ENCODE measurements at places on chromosomes 1 and 21.

DNA sequence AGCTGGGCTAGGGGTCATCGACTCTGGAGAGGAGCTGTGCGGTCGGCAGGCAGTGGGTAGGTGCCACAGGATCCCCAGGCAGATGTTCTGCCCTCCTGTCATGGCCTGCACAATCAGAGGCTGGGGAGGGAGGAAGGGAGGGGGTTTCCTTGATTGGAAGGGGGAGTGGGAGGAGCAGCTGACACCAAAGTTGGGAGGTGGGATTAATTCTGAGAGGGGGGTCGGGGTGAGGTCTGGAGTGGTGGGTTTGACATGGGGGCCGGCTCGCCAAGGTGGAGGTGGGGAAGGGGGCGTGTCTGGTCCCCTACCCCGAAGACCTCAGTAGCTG lies 651 bp upstream of the HPCA start:
- DNase-seq = no peak

DNA sequence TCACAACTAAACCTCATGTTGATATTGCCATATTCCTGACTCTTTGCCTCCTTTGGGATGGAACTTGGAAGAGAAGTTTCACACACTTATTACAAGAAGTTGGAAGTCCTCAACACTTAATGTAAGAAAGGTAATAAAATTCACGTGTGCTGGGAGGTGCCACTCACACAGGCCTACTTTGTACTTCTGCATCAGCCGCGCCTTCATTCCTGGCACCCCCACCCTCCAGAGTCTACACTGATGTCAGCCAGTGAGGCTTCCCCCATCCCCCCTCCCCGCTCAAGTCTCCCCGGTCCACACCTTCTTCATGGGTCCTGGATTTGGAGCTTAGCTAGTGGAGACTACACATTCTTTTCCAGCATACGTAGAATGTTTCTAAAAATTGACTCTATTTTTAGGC lies 24.8 kb upstream of the SLC45A1 start:
- no peak for DNase-seq

DNA sequence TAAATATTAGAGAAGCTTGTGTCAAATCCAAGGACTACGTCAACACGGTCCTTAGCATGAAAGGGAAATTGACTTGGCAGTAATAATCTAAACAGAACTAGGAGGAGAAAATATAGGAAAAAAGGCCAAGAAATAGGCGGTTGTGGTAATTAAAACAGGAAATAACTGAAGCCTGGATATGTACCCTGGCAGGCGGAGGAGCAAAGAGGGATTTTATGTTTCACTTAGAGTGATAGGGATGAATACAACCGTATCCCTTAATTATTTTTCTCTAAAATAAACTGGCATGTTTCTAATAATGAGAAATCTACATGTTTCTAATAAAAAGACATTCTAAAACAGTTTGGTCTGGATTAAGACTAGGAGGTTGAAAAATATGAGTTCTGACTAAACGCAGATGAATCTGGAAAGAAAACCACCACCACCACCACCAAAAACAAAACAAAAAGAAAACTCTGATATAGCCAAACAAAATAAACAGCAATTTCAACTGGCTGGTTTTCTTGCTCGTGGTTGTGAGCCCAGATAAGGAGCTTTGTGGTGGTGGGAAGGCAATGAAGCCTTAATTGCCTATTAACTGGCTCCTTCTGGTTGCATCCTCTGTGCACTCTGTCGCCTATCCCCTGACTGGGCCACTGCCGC lies 334.2 kb upstream of the SNX7 start:
- DNase-seq = no peak

GRCh38 chr1:214125819-214126218 lies 138.0 kb downstream of the PROX1 start:
- DNase-seq = no peak

- no peak for DNase-seq
Measured at GRCh38 chr1:159974350-159974965, 20.4 kb upstream of the SLAMF9 start.

GRCh38 chr1:226590614-226591013 lies 42.0 kb downstream of the STUM start:
- DNase-seq = no peak

DNA sequence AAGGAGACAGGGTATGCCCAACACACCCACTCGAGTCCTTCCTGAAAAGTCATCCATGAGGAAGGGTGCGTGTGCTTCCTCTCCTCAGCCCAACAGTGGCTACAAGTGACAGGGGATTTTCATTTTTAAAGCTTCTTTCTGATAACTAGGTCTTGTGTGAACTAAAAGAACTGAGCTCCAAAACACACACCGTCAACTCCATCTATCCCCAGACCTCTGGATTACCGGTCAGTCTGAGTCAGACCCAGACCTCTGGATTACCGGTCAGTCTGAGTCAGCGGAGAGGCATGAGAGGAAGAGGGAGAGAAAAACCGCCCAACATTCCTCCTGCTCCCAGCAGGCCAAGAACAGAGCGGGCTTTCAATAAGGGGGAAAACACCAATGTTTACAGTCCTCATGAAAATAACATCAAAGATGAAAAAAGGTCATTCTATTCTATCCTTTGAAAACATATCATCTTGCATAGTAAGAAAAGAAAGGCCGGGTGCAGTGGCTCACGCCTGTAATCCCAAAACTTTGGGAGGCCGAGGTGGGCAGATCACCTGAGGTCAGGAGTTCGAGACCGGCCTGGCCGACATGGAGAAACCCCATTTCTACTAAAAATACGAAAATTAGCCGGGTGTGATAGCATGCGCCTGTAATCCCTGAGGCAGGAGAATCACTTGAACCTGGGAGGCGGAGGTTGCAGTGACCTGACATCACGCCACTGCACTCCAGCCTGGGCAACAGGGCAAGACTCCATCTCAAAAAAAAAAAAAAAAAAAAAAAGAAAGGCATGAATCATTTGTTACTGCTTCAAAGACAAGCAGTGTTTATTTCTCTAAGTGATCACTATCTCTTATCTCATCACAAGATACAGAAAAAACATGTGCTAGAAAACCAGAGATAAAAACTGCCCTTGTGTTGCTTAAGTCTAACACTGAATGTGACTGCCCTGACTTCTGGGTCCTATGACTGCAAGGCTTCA lies 3.4 kb downstream of the PTTG1IP start:
- DNase-seq = no peak

DNA sequence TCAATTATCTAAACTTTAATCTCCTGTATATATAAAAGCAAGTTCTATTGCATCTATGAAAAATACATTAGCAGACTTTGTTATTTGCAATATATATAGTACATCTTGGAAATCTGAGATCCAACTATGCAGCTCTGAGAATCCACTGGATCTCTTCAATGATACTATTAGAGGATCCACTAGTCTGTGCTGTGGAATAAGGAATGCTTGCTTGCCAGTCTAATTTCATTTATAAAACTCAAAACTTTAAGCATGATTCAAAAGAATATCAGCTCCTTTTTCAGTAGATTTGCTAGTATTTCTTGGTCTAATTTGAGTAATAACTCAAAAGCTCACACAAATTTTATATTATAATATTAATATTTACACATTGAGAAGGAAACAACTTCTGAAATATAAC lies 115.1 kb downstream of the SPATA6 start:
- DNase-seq = no peak

DNA sequence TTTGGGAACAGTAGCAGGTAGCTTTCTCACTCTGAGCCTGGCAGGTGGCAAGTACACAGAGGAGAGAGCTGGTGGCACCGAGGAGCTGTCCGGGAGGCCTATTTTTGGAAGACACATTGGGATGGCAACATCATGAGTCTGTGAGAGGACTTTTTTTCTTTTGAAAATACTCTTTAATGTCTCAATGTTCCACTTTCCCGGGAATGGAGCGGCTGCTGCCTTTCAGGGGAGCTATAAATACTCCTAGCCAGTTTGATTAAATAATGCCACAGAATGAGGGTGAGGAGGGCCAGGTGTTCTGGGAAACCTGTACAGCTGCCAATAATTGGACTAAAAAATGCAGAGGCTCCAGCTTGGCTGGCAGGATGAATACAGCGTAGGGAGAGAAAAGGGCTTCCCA lies 93.3 kb upstream of the COG2 start:
- no peak for DNase-seq

DNA sequence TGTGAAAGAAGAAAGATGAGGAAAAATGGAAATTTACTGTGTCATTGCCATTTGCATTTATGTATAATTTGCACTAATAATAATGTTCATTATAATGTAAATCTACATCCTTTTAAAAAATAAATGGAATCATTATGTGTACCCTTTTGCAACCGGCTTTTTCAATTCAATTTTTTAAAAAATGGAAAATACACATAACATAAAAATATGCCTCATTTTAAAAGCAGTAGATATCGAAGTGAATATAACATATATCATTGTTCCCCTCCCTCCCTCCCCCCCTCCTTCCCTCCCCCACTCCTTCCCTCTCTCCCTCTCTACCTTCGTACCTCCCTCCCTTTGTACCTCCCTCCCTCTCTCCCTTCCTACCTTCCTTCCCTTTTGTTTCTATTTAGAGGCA lies 33.0 kb downstream of the UBE4B start:
- no peak for DNase-seq
